ENCODE measurements at places on chromosomes 7 and 10.

DNA sequence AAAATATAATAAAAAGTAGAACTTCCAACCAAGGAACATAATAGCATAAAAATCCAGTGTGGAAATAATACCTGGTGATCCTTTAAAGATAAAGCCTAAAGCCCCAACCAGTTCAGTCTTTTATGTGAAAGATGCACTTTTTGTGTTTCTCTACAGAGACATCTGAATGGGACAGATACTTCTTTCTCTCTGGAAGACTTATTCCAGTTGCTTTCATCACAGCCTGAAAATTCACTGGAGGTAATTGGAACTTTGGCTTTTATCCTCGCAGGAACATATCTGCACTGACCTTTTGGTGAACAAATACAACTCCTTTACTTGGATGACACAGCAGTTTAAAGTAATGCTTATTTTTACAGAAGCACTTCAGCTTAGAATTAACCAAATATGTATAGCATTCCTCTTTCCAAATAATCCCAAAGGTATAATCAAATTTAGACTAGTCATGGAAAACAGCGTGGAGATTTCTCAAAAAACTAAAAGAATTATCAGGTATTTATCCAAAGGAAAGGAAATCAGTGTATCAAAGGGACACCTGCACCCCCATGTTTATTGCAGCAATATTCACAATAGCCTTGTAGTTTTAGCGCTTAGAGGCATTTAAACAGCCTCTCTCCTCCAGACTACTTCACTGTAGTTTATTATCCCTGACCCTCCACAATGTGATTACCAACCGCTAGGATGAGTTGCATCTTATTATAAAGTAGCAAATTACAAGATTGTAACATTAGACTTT lies 16.8 kb downstream of the HNRNPA2B1 start:
- peak overlapping the region; percentile 52 for H3K4me3 ChIP-seq
- no peak overlapping the region for H3K27ac ChIP-seq
- no peak for DNase-seq
- H3K4me1 ChIP-seq: peaks cover 44% of the 10 kb centered on the region

DNA sequence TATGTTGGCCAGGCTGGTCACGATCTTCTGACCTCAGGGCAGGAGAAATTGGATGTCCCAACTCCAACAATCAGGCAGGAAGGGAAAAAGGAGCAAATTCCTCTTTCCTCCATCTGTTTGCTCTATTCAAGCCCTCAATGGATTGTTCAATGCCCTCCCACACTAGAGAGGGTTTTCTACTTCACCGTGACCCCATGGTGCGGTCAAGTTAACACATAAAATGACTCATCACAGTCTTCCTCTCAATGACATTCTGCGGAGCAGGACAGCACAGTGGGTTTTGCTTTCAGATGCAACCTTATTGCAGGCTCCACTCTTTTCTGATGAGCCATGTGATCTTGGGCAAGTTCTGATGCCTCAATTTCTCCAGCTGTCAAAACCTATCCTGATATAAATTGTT lies 364.9 kb downstream of the ANKRD30A start:
- H3K36me3 ChIP-seq: no peaks in the 10 kb centered on the region
- H3K27me3 ChIP-seq: no peaks in the 10 kb centered on the region
- no peak for DNase-seq
- H3K4me3 ChIP-seq: no peak overlapping the region
- no peak overlapping the region for H3K27ac ChIP-seq
- no peaks in the 10 kb centered on the region for H3K4me1 ChIP-seq

DNA sequence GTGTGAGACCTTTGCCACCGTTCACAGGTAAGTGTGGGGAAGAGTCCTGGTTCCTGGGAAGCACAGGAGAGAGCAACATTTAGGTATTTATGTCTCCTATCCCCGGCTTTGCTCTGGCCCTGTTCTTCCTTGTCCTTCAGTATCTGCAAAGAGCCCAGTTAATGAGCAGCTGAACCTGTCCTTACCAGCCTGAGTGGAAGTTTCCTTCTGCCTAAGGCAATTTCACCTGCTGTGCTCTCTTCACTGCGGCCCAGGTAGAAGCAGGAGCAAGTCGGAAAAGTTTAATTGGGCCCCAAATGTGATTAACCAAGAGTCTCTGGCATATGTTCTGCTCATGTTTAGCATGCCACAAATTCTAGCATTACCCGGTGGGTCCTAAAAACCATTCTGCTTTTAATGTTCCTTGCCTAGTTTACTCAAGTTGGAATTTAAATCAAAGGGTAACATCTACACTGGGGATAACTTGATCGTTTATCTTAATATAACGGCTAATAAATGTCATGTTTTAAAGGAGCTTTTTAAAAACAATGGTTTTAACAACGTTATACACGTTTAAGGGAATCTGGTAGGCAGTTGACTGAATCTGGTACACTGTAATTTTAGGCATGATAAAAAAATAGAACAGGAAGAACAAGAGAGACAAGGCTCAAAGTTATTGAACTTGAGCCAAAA lies 817.1 kb downstream of the TYW1 start:
- no peak overlapping the region for H3K4me3 ChIP-seq
- no peak overlapping the region for H3K27ac ChIP-seq
- DNase-seq: no peak

DNA sequence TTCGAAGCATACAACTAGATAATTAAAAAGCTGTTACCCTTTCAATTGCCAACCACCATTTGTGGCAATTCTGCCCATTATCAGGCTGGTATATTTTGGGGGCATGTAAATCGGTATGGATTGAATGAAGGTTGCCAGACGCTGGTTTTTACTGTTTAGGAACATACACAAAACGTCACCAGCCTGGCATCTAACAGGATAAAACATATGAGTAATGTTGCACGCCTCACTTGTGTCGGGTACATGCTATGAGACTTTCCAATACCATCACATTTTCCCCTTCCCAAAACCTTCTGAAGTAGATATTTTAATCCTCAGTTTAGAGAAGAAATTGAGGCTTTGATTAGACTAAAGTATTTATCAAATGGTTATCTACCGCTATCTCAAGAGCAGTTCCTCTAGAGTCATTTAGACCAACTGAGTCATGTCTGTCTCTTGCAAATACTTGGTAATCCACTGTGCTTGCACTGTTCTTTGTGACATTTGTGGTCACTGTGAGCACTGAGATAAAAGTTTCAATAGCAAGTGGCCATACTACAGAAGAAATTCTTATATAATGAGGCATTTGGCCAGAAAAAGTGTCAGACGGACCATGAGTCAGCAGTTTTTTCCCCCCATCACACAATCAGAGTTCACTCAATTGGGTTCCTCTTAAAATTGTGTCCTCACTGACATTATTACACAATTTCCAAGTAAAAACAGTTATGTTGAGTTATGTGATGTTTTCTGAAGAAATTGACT lies 498.7 kb downstream of the NXPH1 start:
- no peaks in the 10 kb centered on the region for H3K27me3 ChIP-seq
- no peak overlapping the region for H3K27ac ChIP-seq
- peaks cover 15% of the 10 kb centered on the region for H3K4me1 ChIP-seq
- H3K36me3 ChIP-seq: no peaks in the 10 kb centered on the region

DNA sequence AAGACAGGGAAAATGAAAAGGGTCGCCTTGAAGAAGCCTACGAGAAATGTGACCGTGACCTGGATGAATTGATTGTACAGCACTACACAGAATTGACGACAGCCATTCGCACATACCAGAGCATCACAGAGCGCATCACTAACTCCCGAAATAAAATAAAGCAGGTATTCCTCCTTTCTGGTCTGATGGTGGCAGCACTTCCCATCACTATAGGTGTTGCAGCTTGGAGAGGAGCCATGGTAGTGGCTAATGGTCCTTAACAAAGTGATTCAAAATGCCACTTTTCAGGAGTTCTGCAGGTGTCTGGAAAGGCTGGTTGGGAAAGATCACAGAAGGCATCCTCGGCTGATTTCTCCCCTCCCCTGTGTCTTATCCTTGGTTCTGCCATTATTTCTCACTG lies 22.1 kb downstream of the EXOC4 start:
- peak overlapping the region; percentile 68 for H3K27ac ChIP-seq
- peaks cover 33% of the 10 kb centered on the region for H3K36me3 ChIP-seq
- H3K27me3 ChIP-seq: no peaks in the 10 kb centered on the region

DNA sequence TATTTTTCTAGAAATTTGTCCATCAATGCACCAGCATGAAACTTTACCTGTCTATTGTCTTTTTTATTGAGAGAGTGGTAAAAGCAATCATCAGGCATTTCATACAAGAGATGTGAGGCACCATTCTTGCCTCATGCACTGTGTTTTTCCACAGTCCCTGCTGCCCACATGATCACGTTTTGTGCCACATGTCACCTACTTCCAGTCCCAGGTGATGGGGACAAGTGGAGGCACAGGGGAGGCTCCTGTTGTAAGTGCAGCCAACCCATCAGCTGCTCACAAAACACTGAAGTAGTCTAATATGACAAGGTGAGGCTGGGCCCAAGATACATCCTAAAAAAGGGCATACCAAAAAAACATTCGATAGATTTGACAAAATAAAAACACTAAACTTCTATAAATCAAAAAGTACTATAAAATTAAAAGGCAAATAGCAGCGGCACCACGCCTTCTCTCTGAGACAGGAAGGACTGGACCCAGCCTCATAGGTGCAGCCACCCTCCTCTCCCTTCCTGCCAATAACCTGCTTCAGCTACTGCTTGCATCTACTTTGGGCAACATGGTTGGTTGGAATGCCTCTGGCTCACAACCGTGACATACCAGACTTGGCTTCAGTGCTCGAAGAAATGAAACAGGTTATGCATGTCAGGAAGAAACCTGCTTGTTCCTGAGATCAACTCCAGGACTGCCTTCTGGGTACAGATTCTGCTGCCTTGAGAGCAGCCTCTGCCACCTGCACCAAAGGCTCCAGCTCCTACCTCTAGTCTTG lies 2.3 kb downstream of the ZC3HAV1L start:
- H3K27ac ChIP-seq: no peak overlapping the region
- H3K27me3 ChIP-seq: peaks cover 7% of the 10 kb centered on the region
- no peak overlapping the region for H3K4me3 ChIP-seq
- no peaks in the 10 kb centered on the region for H3K36me3 ChIP-seq
- no peak for DNase-seq
